ENCODE measurements at places on chromosomes 12 and 14.

DNA sequence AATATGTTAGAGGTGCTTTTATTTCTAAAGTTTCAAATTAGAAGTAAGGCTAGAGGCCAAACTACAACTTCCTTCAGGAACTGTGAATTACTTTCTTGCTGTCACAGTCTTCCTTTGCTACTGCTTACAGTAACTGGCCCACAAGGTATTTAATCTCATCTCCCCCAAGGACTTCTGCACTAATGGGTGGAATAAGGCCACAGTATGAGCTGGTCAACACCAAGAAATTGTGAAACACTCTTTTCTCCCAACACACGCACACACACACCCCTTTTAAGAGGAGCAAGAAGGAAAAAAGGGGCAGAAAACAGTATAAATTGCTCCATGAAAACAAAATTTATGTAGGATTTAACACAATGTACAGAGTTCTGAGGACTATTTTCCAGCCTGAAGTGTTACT lies 45.6 kb downstream of the SCAF11 start:
- DNase-seq = no peak

- no peak for DNase-seq
These were observed 15.6 kb downstream of the CLECL1 start for GRCh38 chr12:9717070-9717925.

DNA sequence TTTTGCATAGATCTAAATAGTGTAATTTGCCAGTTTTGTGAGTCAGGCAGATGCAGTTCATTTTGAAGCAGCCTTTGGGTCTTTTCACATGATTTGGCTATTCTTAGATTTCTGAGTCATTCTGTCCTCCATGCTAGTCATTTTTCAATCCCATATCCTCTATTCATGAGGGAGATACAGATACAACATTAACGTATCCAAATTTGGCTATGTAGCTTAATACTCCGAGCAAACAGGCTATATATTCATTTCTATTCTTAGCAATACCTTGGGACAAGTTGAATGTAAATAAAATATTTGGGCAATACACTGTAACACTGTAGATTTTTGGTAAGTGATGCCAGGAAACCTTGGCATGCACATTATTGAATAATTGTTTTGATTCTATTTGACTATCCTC lies 270.7 kb upstream of the PDE3A start:
- DNase-seq = no peak

DNA sequence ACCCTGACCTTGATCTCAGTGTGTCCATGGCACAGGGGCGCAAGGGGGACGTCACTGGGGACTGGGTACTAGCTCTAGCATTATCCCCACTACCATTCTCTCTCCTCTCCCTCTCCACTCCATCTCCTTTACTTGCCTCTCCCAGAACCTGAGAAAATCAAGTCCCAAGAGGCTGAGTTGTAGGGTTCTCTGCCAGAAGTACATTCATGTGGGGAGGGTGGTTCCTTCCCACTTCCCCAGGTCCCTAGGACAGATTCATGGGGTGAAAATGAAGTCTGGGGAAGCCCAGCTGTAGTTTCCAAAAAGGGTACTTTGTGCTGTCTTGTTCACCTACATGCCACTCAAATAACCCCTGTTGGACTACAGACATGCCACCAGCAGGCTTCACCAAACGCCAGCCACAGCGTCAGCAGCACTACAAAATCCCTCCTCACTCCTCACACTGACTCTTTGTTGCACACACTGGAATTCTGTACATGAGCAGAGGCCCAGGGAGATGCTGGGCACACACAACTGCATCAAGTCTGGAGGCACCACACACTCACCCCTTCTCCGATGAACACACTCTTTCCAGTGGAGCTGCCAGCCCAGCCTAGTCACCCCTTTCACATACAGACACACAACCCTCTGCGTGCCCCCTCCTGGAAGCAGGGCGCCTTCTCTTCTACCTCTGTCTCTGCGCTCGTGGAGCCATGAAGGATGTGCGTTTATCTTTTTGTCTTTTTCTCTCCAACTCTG lies 6.9 kb downstream of the RARG start:
- DNase-seq = no peak

- no peak for DNase-seq
These were observed 111.7 kb downstream of the TBX5 start for GRCh38 chr12:114294303-114294685.

- no peak for DNase-seq
These were observed 16.7 kb downstream of the NEUROD4 start for GRCh38 chr12:55036326-55037115.

DNA sequence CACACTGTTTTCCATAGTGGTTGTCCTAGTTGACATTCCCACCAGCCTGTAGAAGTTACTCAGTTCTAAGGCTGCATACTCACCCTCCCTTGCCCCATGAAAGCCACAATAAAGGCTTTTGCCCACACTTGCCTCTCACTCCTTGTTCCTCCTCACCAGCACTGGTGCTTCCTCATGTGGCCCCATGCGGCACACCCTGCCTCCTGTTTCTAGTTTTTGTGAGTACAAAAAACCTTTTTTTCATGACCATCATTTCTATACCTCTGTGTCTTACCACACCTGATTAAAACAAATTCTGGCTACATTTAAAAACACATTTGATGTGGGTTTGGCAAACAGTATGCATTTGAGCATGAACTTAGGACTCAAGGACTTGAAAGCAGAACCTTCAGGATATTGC lies 40.7 kb upstream of the RIN3 start:
- no peak for DNase-seq

GRCh38 chr12:68559984-68560850 lies 50.5 kb upstream of the RAP1B start:
- no peak for DNase-seq

- DNase-seq = no peak
These were observed 275.7 kb upstream of the PRICKLE1 start for GRCh38 chr12:42865282-42865681.

- no peak for DNase-seq
These were observed 151.7 kb upstream of the RTL1 start for GRCh38 chr14:101055106-101055662.

- DNase-seq = no peak
These were observed 365.8 kb upstream of the CCDC196 start for GRCh38 chr14:66120402-66120801.

DNA sequence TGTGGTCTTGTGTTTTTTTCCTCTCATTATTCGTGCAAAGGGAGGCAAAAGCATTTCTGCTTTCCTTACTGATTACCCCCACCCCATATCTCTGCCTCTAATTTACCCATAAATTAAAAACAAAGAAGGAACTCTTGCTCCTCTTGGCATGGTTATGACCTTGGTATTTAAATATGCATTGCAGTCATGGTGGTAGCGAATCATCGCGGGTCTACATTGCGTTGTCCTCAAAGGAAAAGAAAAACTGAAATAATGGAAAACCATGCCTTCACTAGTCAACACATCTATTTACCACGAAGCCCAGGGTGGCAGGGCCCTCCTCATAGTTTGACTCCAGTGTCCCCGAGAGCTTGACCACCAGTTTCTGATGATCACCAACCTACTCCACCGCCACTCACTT lies 126.7 kb upstream of the PARP11 start:
- no peak for DNase-seq

- DNase-seq = no peak
These were observed 69.3 kb downstream of the PRKD1 start for GRCh38 chr14:29858299-29858698.

DNA sequence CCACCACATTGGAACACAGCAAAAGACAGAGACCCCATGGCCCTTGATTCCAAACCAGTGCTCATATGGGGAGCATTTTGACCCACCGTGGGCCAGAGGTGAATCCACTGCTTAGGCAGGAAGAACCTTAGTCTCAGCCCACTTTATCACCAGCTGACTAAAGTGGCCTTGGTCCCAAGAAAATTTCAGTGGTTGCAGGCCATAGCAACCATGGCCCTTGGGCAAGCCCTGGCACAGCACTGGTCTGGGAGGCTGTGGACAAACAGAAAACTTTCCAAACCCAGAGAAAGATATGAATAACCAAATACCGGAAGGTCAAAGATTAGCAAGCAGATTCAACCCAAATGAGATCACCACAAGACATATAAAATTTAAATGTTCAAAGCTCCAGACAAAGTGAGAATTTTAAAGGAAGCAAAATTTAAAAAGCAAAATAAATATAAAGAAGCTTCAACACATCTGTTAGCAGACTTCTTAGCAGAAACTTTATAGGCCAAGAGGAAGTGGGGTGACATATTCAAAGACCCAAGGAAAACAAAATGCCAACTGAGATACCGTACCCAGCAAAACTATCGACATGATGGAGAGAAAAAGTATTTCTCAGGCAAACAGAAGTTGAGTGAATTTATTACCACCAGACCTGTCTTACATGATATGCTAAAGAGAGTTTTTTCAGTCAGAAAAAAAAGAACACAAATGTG lies 7.8 kb downstream of the KLRK1 start:
- no peak for DNase-seq

DNA sequence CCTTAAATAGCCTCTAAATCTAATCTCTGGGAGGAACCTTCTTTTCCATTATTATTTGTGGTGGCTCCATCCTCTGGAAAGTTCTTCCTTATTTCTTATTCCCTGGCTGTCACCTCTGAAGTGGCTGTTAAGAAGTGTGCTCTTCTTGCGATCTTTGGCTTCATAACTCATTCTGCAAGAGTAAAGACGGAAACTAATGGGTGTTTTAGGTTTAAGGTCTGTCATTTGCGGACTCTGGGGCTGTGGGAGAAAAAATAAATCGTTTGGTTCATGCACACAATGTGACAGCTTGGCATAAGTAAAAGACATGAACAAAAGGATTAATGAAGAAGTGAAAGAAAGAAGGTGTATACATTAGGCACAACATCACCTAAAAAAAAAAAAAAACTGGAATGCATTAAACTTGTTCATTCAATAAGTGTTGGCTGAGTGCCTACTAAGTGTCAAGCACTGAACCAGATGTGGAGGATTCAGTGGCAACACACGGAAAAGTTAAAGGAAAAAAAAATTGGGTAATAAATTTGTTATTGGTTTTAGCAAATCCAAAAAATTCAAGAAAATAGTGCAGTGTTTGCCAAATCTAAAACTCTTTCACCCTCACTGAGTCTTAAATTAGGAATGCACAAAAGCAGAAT lies 99.5 kb downstream of the ERGIC2 start:
- no peak for DNase-seq

DNA sequence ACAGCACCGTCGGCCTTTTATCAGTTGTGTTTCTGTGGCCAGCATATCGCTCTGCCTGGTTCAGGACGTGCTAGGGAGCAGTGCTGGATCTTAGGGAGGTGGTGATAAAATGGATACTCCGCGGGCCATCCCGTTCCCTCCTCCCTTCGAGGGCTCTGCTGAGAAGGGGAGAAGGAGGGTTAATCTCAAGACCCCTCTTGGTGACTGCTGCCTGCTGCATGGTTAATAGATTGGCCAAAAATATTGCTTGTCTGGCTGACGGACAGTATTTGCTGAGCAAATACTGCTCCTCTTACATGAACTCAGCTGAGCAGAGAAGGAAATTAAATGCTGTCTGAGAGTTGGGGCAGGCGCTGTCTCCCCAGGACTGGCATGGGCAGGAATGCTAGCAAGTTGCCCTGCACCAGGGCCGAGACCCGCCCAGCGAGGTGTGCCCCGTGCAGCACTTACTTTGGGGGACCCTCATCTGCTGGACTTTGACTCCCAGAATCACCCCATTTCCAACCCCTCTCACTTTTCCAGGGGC lies 1.2 kb downstream of the FBRSL1 start:
- DNase-seq = no peak

- DNase-seq = no peak
These were observed 27.5 kb downstream of the BEST3 start for GRCh38 chr12:69671597-69671996.

DNA sequence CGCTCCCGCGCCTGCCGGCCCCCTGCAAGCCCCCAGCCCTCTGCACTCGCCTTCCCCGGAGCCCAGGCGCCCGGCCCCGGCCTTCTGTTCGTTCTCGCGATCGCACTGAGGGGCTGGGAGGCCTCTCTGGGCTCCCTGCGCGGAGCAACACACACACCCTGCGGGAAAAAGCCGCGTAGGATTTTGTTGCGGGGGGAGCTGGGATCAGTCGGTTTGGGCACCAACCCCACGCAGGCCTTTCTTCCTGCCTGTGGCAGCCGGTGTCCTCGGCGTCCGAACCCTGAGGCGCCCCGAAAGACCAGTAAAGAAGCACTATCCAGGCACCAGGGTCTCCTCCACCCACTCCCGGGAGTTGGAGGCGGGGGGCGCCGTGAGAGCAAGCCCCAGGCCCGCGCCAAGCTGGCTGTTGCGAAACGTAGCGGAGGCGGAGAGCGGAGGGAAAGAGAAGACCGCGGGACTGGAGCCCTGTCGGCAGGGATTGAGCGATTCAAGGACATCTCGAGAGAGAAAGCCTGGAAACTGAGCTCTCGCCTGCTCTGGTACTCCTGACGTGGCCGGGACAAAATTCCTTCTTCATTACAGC lies 1.9 kb upstream of the HOXC5 start:
- DNase-seq = no peak

DNA sequence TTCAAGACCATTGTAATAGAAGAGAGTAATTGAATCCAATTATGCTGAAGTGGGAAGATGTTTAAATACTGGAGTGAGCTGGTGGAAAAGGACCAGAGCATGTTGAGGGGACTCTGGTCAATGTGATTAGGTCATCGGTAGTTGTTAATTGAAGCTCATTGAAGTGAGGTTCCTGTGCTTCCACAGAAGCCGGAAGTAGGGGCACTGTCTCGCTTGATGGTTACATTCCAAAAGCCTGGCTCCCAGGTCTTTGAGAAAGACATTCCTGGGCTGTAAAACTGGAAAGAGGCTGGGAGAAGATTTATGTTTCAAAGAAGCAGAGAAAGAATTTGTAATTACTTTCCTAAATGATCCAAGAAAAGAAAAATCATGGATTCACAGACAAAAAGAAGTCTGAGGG lies 12.3 kb upstream of the CLECL1 start:
- DNase-seq = no peak

DNA sequence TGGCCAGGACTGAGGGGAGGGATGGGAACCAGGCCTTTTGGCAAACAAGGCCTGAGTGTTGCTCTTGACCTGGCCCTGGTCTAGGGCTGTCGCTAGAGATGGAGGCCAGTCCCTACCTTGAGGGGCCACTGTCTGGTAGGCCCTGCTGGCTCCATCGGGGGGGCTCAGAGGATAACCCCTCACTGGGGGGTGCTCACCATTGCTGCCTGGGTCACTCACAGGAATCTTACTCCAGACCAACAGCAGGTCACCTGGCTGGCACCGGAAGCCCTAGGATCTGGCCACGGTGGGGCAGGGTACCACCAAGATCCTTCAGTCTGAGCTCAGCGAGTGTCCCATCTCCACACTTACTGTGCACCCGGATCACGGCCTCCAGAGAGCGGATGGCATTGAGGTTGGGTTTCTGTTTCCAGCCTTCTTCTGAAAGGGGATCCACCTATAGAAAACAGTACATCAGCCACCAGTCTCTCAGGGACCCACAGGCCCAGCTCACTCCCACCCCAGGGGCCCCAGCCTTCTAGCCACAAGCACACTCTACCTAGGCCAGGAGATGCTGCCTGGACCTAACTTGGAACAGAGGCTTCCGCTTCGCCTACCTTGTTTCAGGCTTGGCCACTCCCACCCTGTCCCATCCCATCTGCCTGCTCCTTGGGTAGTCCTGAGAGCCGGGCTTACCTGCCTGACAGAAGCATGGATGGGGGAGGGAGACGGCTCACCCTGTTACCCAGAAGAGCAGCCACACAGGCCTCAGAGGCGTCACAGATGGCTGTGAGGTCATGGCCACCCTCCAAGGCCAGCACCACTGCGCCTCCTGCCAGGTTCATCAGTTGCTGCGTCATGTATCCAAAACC lies 12.2 kb downstream of the SLC48A1 start:
- DNase-seq = no peak

- DNase-seq = no peak
These were observed 30.7 kb downstream of the FOXN3 start for GRCh38 chr14:89386212-89386886.

GRCh38 chr12:91091916-91092715 lies 19.2 kb downstream of the LUM start:
- DNase-seq = no peak

- no peak for DNase-seq
These were observed 466.9 kb downstream of the SOX5 start for GRCh38 chr12:23482571-23482970.

All from stimulated activated CD8-positive, alpha-beta memory T cell treated with anti-CD3 and anti-CD28 coated beads, Interleukin-15, amount 100 ng/mL, for 24 hours (primary cell).